ENCODE measurements at places on chromosomes 4 and X.

- DNase-seq: no peak
Measured at GRCh38 chrX:23509256-23509655, 158.0 kb upstream of the PRDX4 start.

- no peak for DNase-seq
Measured at GRCh38 chr4:16884673-16885460, 13.6 kb downstream of the LDB2 start.

GRCh38 chr4:173537613-173538147, 7.7 kb upstream of the HAND2 start:
- no peak for DNase-seq

- DNase-seq: no peak
Measured at GRCh38 chr4:54085284-54085683, 14.7 kb upstream of the GSX2 start.

- DNase-seq: no peak
Measured at GRCh38 chr4:57104706-57105560, 5.3 kb downstream of the IGFBP7 start.

Data from stimulated activated CD8-positive, alpha-beta memory T cell treated with anti-CD3 and anti-CD28 coated beads, Interleukin-4, amount 100 ng/mL, for 4 hours (primary cell).